Right atrium auricular region (tissue), 2 donors: ENCODE measurements at places on chromosomes 3 and 15.

DNA sequence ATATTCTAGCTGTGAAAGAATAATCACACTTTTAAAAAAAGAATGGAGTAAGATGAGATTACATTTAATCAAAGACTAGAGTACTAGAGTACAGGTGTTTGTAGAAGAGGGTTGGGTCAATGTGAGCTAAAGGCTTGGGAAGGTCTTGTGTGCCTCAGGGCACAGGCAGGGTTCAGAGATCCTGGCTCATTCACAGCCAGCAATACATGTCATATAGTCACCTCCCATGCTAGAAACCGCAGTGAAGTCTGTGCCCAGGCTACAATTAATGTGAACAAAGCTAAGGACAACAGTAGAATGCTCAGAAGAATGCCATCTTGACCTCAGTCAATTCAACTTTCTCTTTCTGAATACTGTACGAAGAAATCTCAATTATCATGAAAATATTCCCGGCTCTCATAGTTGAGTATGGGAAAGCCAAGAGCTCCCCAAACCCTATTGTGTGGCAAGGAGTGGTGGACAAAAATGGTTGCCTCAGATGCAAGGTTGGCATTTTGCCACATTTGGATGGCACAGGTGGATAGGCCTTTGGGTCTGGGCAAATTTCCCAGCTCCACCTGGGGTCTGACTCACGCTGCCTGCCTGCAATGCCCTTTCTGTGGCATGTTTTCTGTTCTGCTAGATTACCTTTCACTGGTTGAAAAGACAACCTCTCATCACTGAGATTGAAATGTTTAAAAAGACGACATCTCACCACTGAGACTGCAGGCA is 70.2 kb downstream of the NMD3 start:
- no peaks in the 10 kb centered on the region for H3K27me3 ChIP-seq
- H3K4me3 ChIP-seq = no peak overlapping the region
- no peaks in the 10 kb centered on the region for H3K4me1 ChIP-seq

- no peak overlapping the region for H3K4me3 ChIP-seq
- peaks cover 38% of the 10 kb centered on the region for H3K4me1 ChIP-seq
- peaks cover 8% of the 10 kb centered on the region for H3K36me3 ChIP-seq
- no peaks in the 10 kb centered on the region for H3K27me3 ChIP-seq
These were observed 23.2 kb downstream of the DCP1A start for GRCh38 chr3:53324105-53324504.

DNA sequence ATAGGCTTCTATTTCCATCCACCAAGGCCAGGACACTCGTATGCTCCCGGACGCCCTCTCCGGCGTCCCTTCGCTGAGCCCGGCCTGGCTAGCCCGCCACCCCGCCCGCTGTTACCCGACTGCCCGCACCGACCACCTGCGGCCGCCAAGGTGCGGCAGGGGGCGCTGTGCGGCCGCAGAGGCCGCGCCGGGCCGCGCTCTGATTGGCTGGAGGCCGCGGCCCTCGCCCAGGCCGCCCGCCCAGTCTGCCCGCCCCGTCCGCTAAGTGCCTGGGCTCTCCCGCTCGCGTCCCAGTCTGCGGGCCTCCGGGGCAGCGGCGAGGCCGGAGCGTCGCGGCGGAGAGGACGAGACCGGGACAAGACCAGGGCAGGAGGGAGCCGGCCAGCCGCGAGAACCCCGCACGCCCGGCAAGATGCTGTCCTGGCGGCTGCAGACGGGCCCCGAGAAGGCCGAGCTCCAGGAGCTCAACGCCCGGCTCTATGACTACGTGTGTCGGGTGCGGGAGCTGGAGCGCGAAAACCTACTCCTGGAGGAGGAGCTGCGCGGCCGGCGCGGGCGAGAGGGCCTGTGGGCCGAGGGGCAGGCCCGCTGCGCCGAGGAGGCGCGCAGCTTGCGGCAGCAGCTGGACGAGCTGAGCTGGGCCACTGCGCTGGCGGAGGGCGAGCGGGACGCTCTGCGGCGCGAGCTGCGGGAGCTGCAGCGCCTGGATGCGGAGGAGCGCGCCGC is at the start of gene SYNM:
Gene SYNM, plus strand, starts transcription at position 293 of the 726 bp plus-strand sequence. Its CDS starts 120 bp downstream, at position 413.
- H3K36me3 ChIP-seq = peaks cover 17% of the 10 kb centered on the region
- peak; percentile 77 for DNase-seq
- H3K4me1 ChIP-seq = peaks cover 44% of the 10 kb centered on the region
- no peaks in the 10 kb centered on the region for H3K27me3 ChIP-seq
- peak within 1 kb of the TSS; percentile 92 for H3K27ac ChIP-seq

DNA sequence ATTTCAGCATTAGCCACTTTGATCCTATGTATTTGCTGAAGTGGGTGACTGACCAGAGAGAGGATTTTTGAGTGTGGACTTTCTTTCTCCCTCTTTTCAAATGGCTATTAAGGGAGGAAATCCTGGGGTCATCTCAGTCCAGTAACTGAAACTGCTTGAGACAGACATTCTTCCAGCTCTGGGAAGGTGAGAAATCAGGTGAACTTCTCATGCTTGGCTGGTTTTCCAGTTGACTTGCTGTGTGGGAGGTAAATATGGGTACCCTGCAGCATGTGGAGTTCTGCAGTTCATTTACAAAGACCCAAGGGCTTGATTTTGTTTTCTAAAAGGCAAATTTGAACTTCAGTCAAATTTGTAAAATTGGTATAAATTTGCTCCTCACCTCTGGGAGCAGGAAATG is 461.1 kb upstream of the TBL1XR1 start:
- no peaks in the 10 kb centered on the region for H3K4me1 ChIP-seq
- H3K4me3 ChIP-seq = no peak overlapping the region
- DNase-seq = no peak
- H3K36me3 ChIP-seq = no peaks in the 10 kb centered on the region
- no peak overlapping the region for H3K27ac ChIP-seq
- H3K27me3 ChIP-seq = no peaks in the 10 kb centered on the region

- H3K27me3 ChIP-seq = no peaks in the 10 kb centered on the region
- no peaks in the 10 kb centered on the region for H3K36me3 ChIP-seq
- H3K4me3 ChIP-seq = no peak overlapping the region
- no peak for DNase-seq
- no peak overlapping the region for H3K27ac ChIP-seq
These were observed 322.2 kb upstream of the SATB1 start for GRCh38 chr3:18747383-18747782.

DNA sequence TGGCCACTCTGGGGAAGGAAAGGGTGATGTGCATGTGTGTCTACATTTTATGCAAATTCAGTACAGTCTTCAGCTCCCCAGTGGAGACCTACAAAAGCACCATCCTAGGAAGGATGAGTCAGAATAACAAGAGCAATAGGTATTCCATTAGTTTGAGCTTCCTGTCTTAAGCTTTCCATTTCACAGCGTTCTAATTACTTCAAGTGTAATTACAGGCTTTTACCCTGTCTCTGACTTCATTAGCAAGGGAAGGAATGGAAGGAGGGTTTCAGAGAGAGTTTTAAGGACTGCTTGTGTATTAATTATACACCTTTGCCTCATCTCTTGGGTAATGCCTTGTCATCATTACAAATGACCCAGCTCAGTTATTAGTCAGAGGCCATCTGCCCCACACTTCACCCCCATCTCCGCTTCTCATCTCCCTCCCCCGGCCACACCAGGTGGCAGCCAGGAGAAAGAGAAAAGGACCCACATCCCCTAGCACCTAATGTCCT is 202.8 kb upstream of the MRPL3 start:
- H3K27ac ChIP-seq = no peak overlapping the region
- no peak overlapping the region for H3K4me3 ChIP-seq
- H3K27me3 ChIP-seq = no peaks in the 10 kb centered on the region
- no peaks in the 10 kb centered on the region for H3K36me3 ChIP-seq
- no peaks in the 10 kb centered on the region for H3K4me1 ChIP-seq

DNA sequence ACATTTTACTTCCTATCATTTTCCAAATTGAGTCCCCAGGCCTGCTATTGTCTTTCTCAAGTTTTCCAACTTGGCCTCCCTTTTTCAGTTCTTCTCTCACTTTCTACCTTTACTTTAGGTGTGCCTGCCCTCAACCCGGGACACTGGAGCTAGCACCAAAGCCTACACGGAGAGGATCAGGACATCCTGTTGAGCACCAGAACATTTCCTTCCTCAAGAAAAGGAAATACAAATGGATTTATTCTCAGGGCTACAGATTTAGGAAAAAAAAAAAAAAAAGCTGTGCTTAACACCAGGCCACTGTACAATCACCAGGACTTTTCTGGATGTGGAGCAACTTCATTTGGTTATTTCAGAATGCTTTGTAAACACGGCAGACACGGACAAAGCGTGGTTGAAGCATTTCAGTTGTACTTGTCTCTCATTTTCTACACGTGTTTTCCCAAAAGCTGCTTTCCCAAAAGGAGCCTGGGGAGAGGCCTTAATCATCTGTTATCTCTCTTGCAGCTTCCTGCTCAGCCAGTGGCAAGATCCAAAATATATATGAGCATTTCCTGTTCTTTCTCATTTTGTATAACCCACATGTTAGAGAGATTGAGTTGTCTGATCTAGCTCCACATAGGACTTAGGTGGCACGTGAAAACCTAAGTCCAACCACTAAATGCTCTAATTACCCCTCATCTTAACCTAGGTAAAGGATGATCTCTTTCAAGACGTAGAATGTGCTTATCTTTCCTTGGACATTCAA is 15.5 kb upstream of the ATP1B3 start:
- H3K27ac ChIP-seq = peak overlapping the region; percentile 4
- no peak for DNase-seq
- H3K4me1 ChIP-seq = peaks cover 22% of the 10 kb centered on the region
- H3K27me3 ChIP-seq = no peaks in the 10 kb centered on the region
- H3K4me3 ChIP-seq = no peak overlapping the region
- H3K36me3 ChIP-seq = no peaks in the 10 kb centered on the region

- no peaks in the 10 kb centered on the region for H3K36me3 ChIP-seq
- peak overlapping the region; percentile 5 for H3K27ac ChIP-seq
- H3K4me3 ChIP-seq = no peak overlapping the region
- DNase-seq = no peak
These were observed 921.3 kb upstream of the NR2F2 start for GRCh38 chr15:95409211-95409610.

GRCh38 chr3:40532252-40532651 is 7.5 kb downstream of the ZNF621 start:
- H3K4me1 ChIP-seq = no peaks in the 10 kb centered on the region
- peaks cover 83% of the 10 kb centered on the region for H3K36me3 ChIP-seq
- no peaks in the 10 kb centered on the region for H3K27me3 ChIP-seq
- H3K27ac ChIP-seq = no peak overlapping the region
- DNase-seq = no peak

DNA sequence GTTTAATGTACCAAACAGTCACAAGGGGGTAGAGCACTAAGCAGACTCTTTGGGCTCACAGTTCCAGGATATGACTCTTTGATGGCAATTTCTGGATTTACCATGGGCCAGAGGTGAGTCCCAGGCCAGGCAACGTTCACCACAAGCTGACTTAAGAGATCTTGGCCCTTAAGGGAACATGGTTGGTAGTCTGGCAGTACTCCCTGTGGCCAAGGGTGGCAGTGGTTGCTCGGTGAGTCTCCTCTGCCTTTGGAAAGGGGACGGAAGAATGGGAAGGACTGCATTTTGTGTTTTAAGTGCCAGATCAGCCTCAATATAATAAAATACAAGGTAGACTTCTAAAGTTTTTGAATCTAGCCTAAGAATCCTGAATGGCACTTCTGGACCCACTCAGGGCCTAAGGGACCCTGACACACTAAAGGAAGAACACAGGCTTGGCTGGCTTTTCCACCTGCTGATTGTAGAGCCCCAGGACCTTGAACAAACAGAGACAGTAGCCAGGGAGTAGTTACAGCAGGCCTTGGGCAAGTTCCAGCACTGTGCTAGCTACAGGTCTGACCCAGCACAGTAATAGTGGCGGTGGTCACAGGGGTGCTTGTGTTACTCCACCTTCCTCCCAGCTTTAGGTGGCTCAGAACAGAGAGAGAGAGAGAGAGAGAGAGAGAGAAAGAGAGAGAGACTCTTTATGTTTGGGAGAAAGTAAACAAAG is 730.7 kb upstream of the ALCAM start:
- no peak overlapping the region for H3K4me3 ChIP-seq
- H3K36me3 ChIP-seq = no peaks in the 10 kb centered on the region
- no peak for DNase-seq
- H3K27ac ChIP-seq = no peak overlapping the region
- H3K27me3 ChIP-seq = no peaks in the 10 kb centered on the region
- no peaks in the 10 kb centered on the region for H3K4me1 ChIP-seq

DNA sequence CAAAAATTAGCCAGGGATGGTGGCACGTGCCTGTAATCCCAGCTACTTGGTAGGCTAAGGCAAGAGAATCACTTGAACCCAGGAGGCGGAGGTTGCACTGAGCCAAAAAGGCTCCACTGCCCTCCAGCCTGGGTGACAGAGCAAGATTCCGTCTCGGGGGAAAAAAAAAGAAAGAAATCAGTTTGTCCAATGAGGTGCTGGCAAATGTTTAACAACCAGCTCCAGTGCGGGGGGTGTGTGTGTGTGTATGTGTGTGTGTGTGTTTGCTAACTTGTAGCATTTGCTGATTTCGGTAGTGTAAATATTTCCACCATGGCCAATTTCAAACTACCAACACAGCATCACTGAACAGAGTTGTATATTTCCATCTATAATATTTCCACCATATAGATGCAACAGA is 23.8 kb upstream of the IDH2 start:
- H3K27me3 ChIP-seq = no peaks in the 10 kb centered on the region
- H3K27ac ChIP-seq = no peak overlapping the region
- H3K4me3 ChIP-seq = no peak overlapping the region
- DNase-seq = no peak
- H3K36me3 ChIP-seq = no peaks in the 10 kb centered on the region
- H3K4me1 ChIP-seq = peaks cover 12% of the 10 kb centered on the region
